ENCODE measurements at places on chromosomes 11 and 22. TPM values are rescaled to one million over a fixed set of nuclear protein-coding genes. Genes with fewer than 3 reads are reported as not detected.

GRCh38 chr22:32336121-32336603, 21.5 kb upstream of the RFPL3 start:
- DNase-seq: no peak

DNA sequence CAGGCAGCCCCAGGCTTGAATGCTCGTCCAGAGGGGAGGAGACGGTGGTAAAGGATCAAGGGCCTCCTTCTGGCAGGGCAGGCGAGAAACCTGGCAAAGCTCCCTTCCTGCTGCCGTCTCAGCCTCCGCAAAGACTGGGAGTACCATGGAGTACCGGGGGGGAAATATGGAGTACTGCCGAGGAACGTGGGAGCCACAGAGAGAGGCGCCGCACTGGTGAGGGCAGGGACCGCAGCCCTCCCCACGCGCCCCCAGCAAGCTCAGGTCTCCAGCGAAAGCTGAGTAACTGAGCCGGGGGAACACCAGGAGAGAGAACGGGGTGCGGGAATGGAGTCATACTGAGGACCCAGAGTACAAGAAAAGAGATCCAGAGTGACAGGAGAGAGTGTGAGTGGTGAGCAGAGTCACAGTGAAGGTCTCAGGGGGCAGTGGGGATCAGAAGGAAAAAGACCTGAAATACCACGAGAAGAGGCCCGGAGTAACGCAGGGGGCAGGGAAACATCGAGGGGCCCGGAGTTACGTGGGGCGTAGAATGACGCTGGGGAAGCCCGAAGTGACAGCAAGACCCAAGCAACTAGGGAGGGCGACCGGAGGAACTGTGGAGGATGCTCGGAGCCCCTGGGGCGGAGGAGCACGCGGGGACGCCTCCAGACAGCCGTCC, 740 bp downstream of the EML3 start:
- no peak for DNase-seq

LMO2 gene
- total RNA-seq: 0.64 TPM

RASGRP2 gene
- total RNA-seq: 3.7 TPM

DNA sequence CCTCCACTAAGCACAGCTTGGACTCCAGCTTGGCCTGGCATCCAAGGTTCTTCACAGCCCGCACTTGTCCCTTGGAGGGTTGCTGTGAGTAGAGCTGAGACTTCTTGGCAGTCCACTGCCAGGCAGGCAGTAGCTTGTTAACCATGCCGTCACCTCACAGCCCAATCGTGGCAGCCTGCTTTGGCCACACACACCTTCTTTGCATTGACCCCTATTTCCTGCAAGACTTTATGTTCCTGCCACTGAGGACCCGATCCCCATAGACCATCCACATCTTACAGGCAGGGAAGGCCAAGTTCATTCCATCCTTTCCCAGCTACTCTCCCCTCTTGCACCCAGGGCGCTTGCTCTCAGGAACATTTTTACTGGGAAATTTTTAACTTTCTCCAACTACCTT, 2.5 kb upstream of the PYGM start:
- no peak for DNase-seq

DNA sequence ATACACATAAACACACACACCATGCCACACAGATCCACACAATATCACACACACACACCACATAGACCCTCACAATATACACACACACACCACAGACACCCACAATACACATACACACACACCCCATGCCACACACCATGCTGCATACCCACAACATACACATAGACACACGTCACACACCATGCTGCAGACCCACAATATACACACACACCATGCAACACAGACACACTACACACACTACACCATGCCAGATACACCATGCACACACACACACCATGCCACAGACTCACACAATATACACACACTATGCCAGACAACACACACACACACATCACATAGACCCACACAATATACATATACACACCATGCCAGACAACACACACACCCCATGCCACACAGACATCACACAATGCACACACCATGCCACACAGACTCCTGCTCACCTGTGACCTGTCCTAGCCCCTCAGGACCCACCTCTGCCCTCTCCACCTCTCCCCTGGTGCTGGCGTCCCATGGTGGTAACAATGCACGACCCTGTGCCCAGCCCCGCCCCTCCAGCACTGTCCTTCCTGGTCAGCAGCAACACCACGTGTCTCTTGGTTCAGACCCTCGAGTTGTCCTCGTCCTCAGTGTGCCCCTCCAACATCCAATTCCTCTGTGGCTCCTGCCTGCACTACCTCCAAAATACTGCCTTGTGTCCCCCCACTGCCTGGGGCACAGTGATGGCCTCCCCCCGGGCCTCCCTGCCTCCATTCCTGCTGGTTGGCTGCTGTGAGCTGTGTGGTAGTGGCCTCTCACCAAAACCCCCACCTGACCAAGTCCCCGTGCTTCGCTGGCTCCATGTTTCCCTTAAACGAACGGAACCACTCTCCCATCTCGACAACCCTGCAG, 23.7 kb upstream of the RFPL3 start:
- no peak for DNase-seq

GRCh38 chr11:67562963-67563704, 20.5 kb upstream of the GSTP1 start:
- DNase-seq: no peak

ST14 gene
- total RNA-seq: 1.8 TPM

DNA sequence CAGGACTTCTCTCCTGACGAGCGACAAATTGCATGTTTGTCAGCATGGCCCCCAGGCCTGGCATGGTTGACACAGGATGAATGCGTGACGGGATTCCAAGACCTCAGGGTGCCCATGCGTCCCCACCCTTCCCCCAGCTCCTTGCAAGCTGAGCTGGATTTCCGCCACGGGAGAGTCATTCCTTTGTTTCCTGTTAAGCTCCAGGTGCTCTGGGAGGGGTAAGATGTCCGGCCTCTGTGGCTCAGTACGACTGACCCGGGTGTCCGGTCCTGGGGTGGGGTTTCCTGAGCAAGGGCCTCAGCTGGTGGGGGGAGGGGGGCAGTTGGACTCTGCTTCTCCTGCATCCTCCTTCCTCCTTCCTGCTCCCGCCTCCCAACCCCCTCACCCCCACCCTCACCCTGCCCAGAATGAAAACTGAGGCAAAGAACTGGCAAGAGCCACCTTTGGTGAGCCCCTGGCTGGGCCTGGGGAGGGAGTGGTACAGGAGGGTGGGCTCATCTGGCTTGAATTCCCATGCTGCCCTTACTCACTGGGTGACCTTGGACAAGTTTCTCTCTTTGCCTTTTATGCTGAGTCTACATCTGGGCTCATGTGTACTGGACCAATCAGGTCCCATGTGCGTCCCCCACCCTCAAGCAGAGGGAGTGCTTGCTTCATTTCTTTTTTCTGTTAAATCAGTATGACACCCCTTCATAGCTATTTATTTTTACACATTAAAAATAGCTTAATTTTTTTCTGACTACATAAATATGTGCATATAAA, 2.5 kb downstream of the CDC42EP2 start:
- DNase-seq: no peak

- DNase-seq: no peak
Measured at GRCh38 chr11:932435-932834, 6.8 kb downstream of the AP2A2 start.

SLC1A2 gene
- total RNA-seq: 0.21 TPM

ZNF280A gene
- total RNA-seq: 0.10 TPM

GRCh38 chr22:31867386-31868153, 76.8 kb upstream of the YWHAH start:
- no peak for DNase-seq

GRCh38 chr11:65574811-65575567, 864 bp upstream of the EHBP1L1 start:
- no peak for DNase-seq

LRRC74B gene
- total RNA-seq: not detected

SCGB1C1 gene
- total RNA-seq: not detected

DNA sequence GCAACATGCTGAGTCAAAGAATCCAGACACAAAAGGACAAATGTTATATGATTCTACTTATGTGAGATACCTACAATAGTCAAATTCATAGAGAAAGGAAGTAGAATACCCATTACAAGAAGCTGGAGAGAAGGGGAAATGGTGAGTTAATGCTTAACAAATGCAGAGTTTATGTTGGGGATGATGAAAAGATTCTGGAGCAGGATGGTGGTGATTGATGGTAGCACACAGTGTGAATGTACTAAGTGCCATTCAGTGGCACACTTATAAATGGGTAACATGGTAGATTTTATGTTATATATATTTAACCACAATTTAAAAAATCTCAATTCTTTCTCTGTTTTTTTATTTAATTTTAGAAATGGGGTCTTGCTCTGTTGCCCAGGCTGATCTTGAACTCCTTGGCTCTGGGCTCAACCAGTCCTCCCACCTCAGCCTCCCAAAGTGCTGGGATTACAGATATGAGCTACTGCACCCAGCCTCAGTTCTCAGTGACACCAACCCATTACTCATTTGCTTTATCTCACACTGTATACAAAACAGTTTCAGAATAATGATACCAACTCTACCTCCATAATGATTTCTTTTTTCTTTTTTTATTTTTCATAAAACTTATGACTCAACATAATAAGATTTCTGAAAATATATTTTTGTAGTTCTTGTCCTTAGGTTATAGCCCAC, 9.6 kb upstream of the RELA start:
- no peak for DNase-seq

BTG4 gene
- total RNA-seq: not detected

GRCh38 chr11:121421149-121421901, 30.8 kb upstream of the SORL1 start:
- no peak for DNase-seq

GRCh38 chr11:129455756-129456655, 80.4 kb downstream of the BARX2 start:
- DNase-seq: no peak

- DNase-seq: no peak
Measured at GRCh38 chr11:132948252-132948651, 584.0 kb downstream of the OPCML start.

DNA sequence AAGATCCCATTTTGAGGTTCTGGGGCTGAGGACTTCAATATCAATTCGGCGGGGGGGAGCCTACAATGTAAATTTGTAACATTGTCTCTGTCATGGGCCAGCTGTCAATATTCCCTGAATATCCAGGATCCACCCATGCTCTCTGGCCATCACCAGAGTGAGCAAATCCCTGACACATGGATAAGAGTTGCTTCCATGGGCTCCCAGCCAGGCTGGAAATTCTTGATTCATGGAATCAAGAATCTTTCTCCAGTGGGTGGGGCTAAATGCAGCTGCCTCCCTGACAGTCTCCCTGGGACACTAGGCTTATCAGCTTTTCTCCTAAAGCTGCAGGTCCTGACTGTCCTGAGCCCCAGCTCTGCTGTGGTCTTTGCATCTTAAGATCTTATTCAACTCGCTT, 86.9 kb upstream of the IGLL5 start:
- no peak for DNase-seq

- DNase-seq: no peak
Measured at GRCh38 chr11:87179621-87180020, 141.9 kb downstream of the TMEM135 start.

DNA sequence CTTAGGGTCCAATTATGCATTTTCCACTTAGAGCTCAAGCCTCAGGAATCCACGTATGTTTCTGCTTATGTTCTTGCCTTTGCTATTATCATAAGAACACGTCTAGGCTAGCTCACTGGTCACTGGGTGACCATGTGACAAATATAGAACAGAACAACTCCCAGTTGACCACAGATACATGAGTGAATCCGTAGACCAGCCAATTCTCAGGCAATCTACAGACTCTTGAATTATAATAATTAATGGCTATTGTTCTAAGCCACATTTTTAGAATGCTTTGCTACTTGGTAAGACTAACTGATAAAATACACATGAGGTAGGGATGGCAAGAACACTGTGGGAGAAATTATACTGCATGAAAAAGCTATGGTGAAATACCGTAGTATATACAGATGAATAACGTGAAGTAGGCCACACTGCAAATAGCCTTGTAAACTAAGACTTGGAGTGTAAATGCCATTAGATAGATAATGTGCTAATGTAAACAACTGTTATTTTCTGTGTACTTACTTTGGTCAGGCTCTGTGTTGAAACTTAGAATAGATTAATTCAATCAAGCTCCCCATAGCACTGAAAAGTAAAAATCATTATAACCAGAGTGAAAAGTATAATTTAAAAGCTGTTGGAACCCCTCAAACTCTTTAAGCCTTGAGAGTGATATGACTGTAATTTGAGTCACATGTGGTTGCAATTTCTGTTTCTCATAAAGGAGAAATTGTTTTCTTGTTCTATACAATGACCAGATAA, 366.2 kb upstream of the CCDC179 start:
- no peak for DNase-seq

DNA sequence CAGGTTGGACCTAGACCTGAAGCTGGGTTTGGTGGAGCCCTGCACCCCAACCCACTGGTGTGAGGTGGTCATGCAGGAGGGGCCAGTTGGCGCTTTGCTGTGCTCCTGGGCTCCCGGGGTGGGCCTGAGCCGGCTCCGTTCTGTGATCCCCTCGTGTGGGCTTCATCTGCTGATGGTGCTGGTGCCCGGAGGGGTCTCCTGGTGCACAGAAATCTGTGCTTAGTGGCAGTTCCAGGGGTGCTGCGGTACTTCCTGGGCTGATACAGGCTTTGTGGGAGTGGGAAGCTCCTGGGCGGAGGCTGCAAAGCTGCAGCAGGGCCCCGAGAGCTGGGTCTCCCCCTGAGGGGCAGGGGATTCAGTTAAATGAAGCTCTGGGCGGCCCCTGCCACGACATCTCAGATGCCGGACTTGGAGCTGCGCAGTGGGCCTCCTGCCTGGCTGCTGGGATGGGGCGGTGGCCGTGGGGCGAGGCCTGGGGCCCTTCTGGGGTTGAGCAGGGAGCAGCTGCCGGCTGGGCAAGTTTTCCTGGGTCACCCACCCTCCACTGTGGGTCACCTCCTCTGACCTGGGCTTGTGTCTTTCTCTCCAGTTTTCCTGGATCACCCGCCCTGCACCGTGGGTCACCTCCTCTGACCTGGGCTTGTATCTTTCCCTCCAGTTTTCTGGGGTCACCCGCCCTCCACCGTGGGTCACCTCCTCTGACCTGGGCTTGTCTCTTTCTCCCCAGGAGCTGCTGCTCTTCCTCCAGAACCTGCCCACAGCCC, 410.5 kb downstream of the TBC1D22A start:
- DNase-seq: no peak

MIOX gene
- total RNA-seq: 0.23 TPM

DNA sequence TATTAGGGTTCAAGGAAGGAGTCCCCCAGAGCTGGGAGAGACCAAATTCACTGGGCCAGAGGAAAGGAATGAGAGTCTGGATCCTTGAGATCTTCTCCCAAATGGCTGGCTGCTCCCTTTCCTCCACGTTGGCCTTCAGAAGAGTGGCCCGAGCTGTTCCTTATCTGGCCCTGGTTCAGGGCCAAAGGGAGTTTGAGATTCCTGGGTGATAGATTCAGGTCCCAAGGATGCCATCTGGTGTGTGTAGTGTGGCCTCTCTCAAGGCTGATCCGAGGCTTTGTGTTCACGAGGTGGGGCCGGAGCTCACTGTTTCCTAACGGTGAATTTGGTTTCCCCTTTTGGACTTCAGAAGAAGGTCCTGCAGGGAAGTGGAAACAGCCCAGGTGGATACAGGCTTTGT, 17.4 kb upstream of the ABCC8 start:
- no peak for DNase-seq

DNA sequence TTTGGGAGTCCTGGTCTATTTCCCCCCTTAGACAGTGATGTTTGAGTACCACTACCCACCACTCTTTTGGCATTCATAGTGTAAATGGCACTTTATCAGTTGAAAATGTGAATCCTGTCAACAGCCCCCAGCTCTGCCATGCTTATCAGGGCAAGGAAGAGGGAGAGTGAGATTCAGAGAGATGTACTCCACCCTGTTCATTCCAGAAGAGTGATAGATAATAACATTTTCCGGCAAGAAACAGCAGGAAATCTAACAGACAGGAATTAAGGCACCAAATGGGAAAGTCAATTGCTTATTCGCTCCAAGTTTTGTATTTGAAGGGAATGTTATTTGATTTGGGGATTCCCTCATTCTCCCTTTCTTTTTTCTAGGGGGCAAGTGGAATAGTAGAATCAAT, 681.9 kb downstream of the NTM start:
- no peak for DNase-seq

Data from Panc1 (cell line).